ENCODE measurements at places on chromosomes 7 and 10. TPM values are rescaled to one million over a fixed set of nuclear protein-coding genes. Genes with fewer than 3 reads are reported as not detected.

DNA sequence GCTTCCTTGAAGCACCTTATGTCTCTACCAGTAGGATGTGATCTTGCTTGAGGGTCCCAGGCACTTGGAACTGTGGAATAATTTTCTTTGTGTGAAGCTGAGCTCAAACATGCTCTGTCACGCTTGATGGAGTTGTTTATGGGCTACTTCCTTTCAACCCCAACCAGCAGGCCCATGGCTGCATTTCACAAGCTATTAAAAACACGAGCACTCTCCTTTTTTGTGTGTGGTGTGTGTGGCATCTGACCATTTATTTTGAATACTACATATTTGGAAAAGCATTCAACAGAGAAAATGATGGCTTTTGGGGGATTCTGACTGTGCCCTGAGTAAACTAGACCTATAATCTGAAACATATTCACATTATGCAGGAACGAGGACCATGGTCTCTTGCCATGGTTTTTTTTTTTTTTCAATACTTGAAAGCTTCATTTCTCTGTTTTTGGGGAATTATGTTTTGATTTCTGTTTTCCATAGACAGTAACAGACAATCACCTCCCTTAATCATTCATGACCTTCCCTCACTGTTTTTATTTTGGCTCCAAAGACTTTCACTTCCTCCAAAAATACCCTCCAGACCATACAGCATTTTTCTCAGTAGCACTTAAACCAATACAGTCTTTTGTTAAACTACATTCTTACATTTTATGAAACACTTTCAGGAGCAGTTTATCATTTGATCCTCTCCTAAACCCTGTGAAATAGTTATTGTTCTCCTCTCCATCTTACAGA, 233.6 kb upstream of the BMPER start:
- H3K27me3 ChIP-seq: no peaks in the 10 kb centered on the region
- H3K27ac ChIP-seq: no peak overlapping the region
- no peaks in the 10 kb centered on the region for H3K4me1 ChIP-seq
- no peaks in the 10 kb centered on the region for H3K36me3 ChIP-seq
- DNase-seq: no peak
- H3K4me3 ChIP-seq: no peak overlapping the region

The MORN4 gene
- 1.7 TPM for total RNA-seq

- peak; percentile 16 for DNase-seq
- H3K36me3 ChIP-seq: peaks cover 64% of the 10 kb centered on the region
- no peaks in the 10 kb centered on the region for H3K27me3 ChIP-seq
- no peak overlapping the region for H3K4me3 ChIP-seq
- peak overlapping the region; percentile 55 for H3K27ac ChIP-seq
These were observed 63.5 kb downstream of the FAM53B start for GRCh38 chr10:124680675-124681074.

GRCh38 chr10:118243907-118244306, 98.2 kb downstream of the FAM204A start:
- H3K4me1 ChIP-seq: no peaks in the 10 kb centered on the region
- no peaks in the 10 kb centered on the region for H3K36me3 ChIP-seq
- no peak overlapping the region for H3K4me3 ChIP-seq
- no peaks in the 10 kb centered on the region for H3K27me3 ChIP-seq

The CREB5 gene
- 1.4 TPM for total RNA-seq

The BMPER gene
- total RNA-seq: 0.56 TPM

The OR6V1 gene
- total RNA-seq: not detected

Data from esophagus squamous epithelium (tissue), 5 donors.